ENCODE measurements at places on chromosomes 13 and 19.

DNA sequence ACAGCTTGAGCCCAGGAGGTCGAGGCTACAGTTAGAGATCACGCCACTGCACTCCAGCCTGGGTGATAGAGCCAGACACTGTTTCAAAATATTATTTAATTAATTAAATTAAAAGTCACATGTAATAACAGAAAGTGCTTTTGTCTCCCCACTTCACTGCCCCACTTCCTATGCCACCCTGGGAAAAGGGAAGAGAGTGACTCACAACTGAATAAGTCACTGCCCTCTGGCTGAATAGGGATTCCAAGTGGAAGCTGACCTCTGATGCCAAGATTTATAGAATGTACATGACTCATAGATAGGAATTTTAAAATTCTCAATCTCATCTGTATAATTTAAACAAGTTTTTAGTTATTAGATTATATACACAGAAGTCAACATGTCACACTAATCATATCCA is 22.2 kb upstream of the ERVV-1 start:
- DNase-seq, result no peak

DNA sequence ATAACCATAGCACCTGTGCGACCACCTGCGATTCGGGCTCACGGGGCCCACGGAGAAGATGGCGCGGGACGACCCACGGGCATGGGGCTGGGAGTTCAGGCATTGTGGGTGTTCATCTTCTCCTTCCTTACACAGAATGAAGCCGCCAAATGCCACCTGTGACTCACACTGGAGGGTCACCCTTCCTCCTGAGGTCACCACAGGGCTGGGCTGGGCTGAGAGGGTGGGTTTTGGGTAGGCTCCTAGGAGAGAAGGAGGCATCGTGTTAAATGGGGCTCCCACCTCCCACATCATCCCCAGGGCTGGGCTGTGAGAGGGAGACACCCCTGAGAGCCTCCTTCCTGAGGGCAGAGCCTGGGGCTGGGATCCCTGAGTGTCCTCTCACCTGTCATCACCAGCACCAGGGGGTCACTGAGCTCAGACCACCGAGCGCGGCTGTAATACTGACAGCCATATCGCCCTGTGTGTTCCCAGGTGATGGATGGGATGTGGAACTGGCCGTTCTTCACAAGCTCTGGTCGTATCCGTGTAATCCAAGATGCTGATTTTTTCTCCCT is 1.4 kb downstream of the LILRB2 start:
- DNase-seq, result no peak

DNA sequence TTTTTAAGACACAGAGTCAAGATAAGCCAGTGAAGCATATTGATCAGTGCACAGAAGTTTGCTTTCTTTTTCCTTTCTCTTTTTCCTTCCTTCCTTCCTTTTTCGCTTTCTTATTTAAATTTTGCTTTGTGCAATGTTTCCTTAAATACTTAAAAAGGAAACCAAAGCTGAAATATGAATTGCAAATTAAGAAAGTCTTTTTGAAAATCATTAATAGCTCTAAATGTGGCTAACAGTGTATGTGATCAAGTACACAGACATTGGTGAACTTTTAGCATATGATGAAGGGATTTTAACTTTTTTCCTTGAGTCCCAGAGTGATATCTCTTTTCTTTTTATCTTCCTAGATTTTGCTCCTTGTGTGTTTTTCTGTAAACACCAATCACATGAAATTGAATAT is 1356.9 kb upstream of the PRR20A start:
- no peak for DNase-seq

- DNase-seq, result no peak
Measured at GRCh38 chr13:25175026-25175425, 2.9 kb upstream of the AMER2 start.

DNA sequence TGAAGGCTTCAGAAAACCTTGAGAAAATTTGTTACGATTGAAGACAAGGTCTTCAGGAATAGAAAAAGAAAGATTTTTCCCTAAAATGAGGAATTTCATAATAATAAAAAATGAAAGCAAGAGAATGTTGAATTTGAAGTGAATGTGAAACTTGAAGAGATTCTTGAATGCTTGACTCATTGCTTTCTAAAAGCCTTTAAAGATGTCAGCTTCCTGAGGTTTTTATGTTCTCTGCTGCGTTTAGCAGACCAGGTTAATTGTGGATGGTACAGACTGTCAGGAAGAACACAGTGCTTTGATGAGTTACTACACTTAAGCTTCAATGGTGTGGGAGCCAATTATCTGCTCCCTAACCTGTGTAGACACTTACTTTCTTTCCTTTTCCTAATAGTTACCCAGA is 96.3 kb upstream of the FNDC3A start:
- no peak for DNase-seq

DNA sequence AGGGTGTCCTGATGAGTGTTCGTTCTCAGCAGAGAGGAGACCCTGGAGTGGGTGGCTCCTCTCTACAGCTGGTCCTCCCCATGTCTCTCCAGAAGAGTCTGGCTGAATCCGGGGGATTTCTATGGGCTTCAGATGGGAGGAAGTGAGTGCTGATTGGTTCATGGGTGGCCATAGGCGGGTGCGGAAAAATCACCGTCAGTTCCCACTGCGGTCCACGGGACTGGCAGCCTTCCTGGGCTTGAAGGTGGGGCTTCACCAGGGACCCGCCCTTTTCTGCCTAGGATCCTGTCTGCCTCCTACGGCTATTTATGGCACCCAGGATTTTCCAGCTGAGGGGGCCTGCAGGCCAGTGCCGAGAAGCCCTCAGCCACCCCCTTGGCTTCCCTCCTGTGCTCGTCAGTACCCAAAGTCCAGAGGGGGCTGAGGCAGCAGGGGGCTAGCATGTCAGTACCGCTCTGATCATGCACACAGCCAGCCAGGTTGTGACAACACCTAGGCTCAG is 18.4 kb downstream of the CPB2 start:
- no peak for DNase-seq

- peak; percentile 31 for DNase-seq
Measured at GRCh38 chr19:35346193-35347052, 1.3 kb upstream of the FFAR1 start.

- DNase-seq, result no peak
Measured at GRCh38 chr13:113075711-113076110, 29.9 kb upstream of the F7 start.

DNA sequence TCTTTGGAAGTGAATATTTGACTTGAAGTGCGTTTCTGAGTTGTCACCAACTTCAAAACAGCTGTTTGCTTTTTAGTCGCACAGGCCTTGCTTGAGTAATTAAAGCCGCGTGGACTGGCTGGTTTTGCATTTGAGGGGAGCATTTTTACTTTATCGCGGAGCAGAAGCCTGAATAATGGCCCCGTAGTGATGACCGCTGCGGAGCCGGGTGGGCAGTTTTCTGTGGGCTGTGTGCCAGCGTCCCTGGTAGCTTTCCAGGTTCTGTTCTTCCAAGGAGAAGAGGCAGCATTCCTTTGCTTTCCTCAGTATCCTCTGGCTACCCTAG is 1.1 kb downstream of the NAA16 start:
- no peak for DNase-seq

- DNase-seq, result no peak
Measured at GRCh38 chr19:48705431-48705830, 9.7 kb downstream of the FUT2 start.

GRCh38 chr13:20231839-20232555 is at the start of gene GJB6:
Gene GJB6, minus strand, starts transcription at chr13:20232319. Its CDS starts 8,839 bp downstream, at chr13:20223480.
- no peak for DNase-seq

GRCh38 chr13:19592657-19593180 is 31.4 kb upstream of the TPTE2 start:
- DNase-seq, result peak; percentile 52

- no peak for DNase-seq
Measured at GRCh38 chr19:57789288-57789687, 19.8 kb downstream of the ZNF586 start.

DNA sequence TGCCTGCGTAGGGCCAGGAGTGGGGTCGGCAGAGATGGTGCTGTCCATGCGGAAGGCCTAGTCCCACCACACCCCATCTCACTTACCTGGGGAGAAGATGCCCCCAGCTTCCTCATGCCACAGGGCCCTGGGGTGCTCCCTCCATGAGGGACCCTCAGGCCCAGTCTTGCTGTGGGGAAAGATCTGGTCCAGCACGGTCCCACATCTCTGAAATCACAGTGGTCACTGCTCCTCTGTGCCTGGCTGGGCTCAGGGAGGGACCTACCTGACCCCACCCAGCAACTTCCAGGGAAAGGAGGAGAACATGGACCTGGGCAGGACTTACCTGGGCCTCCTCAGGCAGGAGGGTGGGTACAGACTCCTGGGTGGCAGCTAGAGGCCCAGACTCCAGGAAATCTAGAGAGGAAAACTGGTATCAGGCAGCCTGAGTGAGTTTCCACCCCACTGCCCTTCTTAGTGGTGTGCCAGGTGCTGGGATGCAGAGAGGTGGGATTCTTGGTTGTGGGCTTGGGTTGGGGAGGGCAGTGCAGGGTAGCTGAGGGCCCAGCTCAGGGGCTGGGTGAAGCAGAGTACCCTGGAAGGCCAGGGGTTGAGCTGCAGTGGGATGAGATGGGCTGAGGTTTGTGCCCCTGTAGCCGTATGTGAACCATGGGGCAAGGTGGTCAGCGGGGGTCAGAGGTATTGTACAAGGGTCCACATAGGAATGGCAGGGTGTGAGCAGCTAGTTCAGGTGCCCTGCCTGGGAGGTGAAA is 3.8 kb downstream of the MZF1 start:
- DNase-seq, result no peak

GRCh38 chr19:3516675-3517207 is 10.6 kb downstream of the FZR1 start:
- no peak for DNase-seq

GRCh38 chr13:23787464-23787863 is 101.7 kb downstream of the MIPEP start:
- no peak for DNase-seq

- DNase-seq, result no peak
Measured at GRCh38 chr13:27920677-27921420, 1.0 kb downstream of the PDX1 start.

- no peak for DNase-seq
Measured at GRCh38 chr19:45900738-45901431, 1.5 kb downstream of the MYPOP start.

DNA sequence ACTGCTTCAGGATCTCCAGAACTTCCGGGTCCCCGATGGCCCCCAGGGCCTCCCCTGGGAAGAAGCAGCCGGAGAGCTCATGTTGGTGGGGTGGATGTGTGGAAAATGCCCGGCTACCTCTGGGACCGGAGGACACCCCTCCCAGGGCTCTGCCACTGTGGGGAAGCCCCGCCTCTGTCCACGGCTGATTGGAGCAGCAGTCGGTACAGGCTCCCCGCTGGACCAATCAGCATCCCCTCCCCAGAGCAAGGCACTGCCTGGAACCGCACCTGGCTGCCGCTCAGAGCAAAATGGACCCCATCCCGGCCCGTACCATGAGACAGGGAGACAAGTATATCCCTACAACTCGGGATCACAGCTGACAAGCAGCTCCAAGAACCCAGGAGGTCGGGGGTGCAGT is 6.4 kb downstream of the DOHH start:
- no peak for DNase-seq

DNA sequence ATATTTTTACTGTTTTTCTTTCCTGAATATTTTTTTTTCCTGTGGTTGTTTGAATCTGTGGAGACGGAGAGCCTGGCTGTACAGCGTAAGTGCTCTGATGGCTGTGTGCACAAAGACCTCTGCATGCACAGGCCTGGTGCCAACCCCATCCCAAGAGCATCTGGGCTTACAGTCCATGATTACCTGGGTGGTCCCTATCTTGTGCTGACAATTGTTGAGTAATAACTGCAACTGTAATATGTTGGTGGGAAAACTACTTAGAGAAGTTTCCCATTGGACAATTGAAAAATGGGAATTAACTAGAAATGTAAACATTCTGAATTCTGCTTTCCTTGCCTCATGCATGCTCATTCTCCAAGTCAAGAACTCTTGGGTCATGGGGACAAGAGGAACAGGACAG is 268.7 kb downstream of the SHISA2 start:
- DNase-seq, result no peak

- DNase-seq, result peak; percentile 56
Measured at GRCh38 chr13:46552303-46552682, 677 bp upstream of the LRCH1 start.

DNA sequence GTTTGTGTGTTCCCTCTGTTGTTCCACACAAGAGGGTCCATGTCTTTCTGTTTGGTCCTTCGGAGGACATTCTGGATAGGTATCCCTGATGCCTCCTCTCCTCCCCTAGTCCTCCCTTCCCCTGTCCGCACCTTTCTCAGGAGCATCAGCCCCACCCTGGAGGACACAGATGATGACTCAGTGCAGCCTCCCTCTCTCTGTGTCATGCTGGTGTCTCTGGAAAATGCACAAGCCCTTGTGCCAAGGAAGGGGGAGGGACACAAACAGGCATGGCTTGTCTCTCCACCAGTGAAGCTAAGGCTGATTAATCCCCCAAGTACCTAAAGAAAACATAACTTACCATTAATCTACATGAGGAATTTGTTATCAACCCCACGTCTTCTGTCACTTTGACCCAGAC is 16.2 kb upstream of the TNFRSF19 start:
- no peak for DNase-seq
